Tracheal epithelial cell (primary cell): ENCODE measurements at places on chromosomes 5 and 9. TPM values are rescaled to one million over a fixed set of nuclear protein-coding genes. Genes with fewer than 3 reads are reported as not detected.

Gene SLC25A2
- total RNA-seq: not detected in 2 replicates

Gene NTNG2
- under 0.01 and 0.24 TPM in 2 replicates for total RNA-seq

Gene ZNF618
- total RNA-seq: 1.7 and 3.0 TPM in 2 replicates

Gene GABRA1
- total RNA-seq: not detected in 2 replicates

Gene PLPPR1
- total RNA-seq: under 0.01 TPM in 1 of 2 replicates, not detected in the other

Gene ZNF366
- not detected in 2 replicates for total RNA-seq

Gene ITGA2
- 46.3 and 76.4 TPM in 2 replicates for total RNA-seq

Gene C9orf153
- total RNA-seq: 0.48 and 0.85 TPM in 2 replicates

Gene RNF183
- total RNA-seq: under 0.01 and 1.9 TPM in 2 replicates

Gene ECSCR
- not detected in 2 replicates for total RNA-seq

Gene LCN15
- total RNA-seq: under 0.01 TPM in 1 of 2 replicates, not detected in the other

Gene IL9
- total RNA-seq: not detected in 2 replicates

Gene MRPS30
- 78.6 and 85.3 TPM in 2 replicates for total RNA-seq

Gene CD72
- total RNA-seq: 0.72 TPM in 1 of 2 replicates, not detected in the other

Gene TMEM215
- total RNA-seq: under 0.01 TPM in 1 of 2 replicates, not detected in the other

Gene SLC6A3
- total RNA-seq: not detected in 2 replicates

Gene LRRC70
- 0.72 and 1.5 TPM in 2 replicates for total RNA-seq

Gene REEP5
- total RNA-seq: 30.5 and 33.3 TPM in 2 replicates

Gene PCDHB2
- 0.43 and 1.4 TPM in 2 replicates for total RNA-seq

Gene GOLPH3
- total RNA-seq: 81.0 and 87.6 TPM in 2 replicates

Gene MYMK
- total RNA-seq: not detected in 2 replicates

Gene VCAN
- total RNA-seq: 16.2 and 145 TPM in 2 replicates

Gene INPP5E
- total RNA-seq: 2.8 and 6.0 TPM in 2 replicates

Gene BRINP1
- 0.85 and 4.3 TPM in 2 replicates for total RNA-seq

Gene DOCK8
- total RNA-seq: 0.24 and 0.85 TPM in 2 replicates

Gene P4HA2
- total RNA-seq: 128 and 324 TPM in 2 replicates

Gene PCDHB15
- 0.21 and 0.24 TPM in 2 replicates for total RNA-seq

Gene FABP6
- 1.2 TPM in 1 of 2 replicates, not detected in the other for total RNA-seq

Gene KIF4B
- not detected in 2 replicates for total RNA-seq

Gene DMRT2
- total RNA-seq: 0.24 and 1.1 TPM in 2 replicates

Gene RUSC2
- 4.0 and 10.4 TPM in 2 replicates for total RNA-seq

Gene SOWAHA
- 0.24 TPM in 1 of 2 replicates, not detected in the other for total RNA-seq

Gene IL13
- total RNA-seq: not detected in 2 replicates

Gene SLC27A6
- 0.96 TPM in 1 of 2 replicates, not detected in the other for total RNA-seq
